ENCODE measurements at places on chromosomes 11 and 22.

DNA sequence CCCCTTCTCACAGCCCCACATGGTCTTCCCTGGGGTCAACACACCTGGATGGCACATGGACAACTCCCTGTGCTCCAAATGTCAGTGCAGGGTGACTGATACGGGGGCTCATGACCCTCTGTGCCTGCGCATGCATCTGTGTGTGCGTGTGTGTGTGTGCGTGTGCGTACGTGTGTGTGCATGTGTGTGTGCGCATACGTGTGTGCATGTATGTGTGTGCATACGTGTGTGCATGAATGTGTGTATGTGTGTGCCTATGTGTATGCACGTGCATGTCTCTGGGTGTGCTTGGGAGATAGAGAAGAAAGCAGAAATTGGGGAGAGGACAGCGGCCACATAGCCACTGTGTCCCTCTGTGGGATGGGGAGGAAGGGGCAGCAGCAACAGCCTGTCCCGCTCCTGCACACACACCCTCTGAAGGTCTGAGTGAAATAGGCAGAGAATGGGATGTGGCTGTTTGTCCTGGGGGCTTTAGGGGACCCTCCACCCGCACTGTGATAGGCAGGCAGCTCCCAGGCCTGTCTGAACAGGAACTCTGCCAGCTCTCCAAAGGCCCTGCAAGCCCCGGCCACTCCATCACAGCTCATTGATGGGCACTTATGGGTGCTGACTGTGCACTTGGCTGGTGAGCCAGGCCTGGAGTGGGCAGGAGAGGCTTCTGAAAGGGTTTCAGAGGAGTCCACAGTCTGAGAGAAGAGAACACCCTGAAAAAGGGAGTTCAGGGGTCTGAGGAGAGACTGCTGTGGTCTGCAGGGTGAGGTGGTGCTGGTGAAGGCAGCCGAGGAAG, 28.7 kb upstream of the PICK1 start:
- no peak for DNase-seq

GRCh38 chr11:45053736-45054446, 92.5 kb upstream of the PRDM11 start:
- DNase-seq, result no peak

GRCh38 chr11:35275786-35276170, 136.8 kb downstream of the CD44 start:
- DNase-seq, result no peak

- DNase-seq, result no peak
These were observed 117.5 kb upstream of the RRM1 start for GRCh38 chr11:3977078-3977477.

GRCh38 chr22:37753746-37754145, 54.0 kb upstream of the GCAT start:
- DNase-seq, result no peak

DNA sequence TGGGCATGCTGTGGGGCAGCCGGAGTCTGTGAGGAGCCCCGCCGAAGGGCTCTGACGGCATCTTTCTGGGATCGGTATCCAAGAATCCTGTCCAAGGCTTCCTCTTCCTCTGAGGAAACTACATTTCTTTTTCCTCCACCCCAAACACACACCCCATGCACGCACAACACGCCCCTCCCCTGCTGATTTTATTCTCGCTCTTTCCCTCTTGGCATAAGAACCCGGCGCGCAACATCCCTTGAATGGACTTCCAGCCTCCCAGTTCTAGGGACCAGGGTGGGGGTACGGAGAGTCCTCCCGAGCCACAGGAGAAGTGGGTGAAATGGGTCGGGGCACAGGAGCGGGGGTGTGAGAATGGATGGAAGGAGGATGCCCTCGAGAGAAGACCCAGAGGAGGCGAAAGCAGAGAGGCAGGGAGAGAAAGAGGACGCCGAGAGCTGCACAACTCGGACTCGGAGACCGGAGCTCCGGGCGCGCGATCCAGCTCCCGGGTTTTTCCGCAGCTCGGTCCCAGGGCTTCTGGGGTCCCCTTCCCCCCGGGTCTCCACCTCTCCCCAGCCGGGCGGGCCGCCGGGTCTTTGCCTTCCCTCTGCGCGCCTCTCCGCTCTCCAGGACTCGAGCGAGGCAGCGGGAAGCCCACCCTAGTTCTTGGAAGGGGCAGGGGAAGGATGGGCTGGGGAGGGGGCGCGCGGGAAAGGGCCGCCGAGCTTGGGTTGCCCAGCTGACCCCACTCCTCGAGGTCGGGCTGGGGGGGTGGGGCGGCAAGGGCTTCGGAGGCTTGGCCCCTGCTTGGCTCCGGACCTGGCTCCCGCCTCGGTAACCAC, 1.5 kb upstream of the LARGE1 start:
- peak; percentile 46 for DNase-seq

DNA sequence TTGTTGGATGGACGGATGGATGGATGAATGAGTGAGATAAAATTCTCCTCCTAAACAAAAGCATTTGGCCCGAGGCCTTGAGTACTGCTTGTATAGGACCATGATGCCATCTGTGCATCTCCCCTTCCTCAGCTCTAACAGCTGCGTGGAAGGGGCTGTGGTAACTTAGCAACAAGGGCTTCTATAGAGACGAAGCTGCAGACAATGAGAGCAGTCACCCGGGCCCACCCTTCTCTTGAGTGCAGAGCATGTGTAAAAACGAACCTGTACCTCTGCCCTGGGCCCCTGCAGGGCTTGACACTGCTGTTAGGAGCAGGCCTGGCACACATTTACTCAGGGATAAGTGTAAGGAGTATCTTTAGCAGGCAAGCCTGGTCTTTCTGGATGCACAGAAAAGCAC, 391.5 kb downstream of the CADM1 start:
- no peak for DNase-seq

GRCh38 chr11:20064961-20065405, 95.3 kb downstream of the DBX1 start:
- no peak for DNase-seq

GRCh38 chr11:70766901-70767300, 368.6 kb downstream of the CTTN start:
- no peak for DNase-seq

DNA sequence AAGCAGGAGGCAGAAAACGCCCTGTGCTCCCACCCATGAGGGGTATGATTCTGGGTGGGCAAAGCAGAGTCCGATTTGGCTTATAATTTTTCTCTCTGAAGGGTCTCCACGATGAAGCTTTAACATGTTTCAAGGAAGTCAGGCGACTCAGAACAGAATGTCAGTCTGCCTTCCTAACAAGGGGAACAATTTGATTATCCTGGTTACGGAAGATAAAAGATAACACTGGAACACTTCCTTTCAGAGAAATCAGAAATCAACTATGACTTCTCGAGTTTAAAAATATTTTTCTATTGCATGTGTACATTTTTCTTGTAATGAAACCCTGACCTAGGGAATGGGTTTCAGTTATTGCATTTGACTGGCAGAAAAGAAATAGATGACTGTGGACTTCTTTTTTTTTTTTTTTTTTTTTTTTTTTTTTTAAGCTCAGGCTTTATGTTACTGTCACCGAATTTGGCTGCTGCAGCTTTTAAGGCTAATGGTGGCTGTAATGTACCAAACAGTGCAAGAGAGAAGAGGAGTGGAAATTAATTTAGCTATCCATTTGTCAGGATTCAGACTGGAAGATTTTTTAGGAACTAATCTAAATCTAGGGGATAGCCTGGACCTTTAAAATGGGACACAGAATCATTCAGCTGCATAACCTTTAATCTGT, 297.7 kb downstream of the CADM1 start:
- no peak for DNase-seq

- no peak for DNase-seq
These were observed 31.2 kb downstream of the ALG9 start for GRCh38 chr11:111840143-111840542.

DNA sequence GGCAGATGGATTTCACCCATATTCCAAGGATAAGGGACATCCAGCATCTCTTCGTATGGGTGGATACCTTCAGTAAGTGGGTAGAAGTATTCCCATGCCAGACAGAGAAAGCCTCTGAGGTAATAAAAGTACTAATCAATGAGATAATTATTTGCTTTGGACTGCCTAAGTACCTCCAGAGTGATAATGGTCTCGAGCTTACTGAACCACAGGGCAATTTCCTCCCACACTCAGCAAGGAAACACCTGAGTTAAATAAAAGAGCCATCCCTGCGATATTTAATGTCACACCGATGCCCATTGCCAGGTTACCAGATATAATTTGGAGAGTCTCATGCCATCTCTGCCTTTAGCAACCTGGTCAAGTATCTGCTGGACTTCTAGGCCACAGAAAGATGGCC, 70.6 kb upstream of the MPEG1 start:
- DNase-seq, result no peak

GRCh38 chr11:45405916-45406670, 120.0 kb upstream of the SYT13 start:
- no peak for DNase-seq

GRCh38 chr11:119300198-119300964, 16.5 kb downstream of the MCAM start:
- no peak for DNase-seq

- peak; percentile 28 for DNase-seq
These were observed 199.7 kb downstream of the FAT3 start for GRCh38 chr11:92424281-92424680.

GRCh38 chr11:57873196-57873911, 111.8 kb downstream of the CTNND1 start:
- no peak for DNase-seq

DNA sequence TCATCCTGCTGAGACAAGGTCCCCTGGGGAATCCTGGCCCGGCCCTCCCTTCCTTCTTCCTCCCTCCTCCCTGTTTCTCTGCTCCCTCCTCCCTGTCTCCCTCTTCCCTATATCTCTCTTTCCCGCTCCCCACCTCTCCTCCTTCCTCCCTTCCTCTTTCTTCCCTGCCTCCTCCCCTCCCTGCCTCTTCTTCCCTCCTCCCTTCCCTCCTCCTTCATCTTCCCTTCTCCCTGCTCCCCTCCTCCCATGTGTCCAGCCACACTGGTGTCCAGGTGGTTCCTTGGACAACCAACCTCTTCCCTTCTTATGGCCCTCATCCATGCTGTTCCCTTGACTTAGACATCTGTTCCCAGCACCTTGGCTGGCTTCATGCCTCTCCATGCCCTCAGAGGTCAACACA, 258.1 kb downstream of the MN1 start:
- DNase-seq, result no peak

DNA sequence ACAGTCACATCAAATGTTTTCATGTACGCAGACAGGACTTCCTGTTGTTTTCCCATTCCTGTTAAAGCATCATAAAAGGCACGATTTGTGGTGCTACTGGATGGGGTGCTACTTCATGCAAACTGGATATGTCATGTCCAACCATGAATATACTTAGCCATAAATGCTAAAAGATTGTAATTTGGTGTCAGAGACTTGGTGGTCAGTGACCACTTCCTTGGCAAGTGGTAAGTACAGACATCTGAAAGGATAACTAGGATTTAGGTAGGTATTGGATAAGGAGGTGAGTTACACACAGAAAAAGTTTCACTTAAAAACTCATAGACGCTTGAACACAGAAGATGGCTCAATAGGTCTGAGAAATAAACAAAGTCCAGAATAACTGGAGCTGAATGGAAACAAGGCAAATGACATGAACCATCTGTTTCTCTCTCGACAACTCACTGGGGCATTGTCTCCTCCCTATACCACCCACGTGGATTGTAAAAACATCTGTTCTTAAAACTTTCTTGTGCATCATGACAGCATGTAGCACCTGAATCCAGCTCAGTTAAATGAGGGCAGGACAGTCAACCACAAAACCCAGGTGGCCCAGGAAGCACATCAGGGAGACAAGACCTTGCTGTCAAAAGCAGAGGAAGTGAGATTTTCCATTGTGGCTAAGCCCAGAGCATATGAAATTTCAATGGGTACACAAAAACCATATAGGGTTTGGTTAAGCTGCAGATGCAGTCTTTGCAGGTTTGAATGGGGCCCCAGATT, 22.1 kb upstream of the IGLL5 start:
- no peak for DNase-seq

- no peak for DNase-seq
These were observed 52.2 kb downstream of the TIMP3 start for GRCh38 chr22:32853662-32854061.

- no peak for DNase-seq
These were observed 7.4 kb downstream of the BATF2 start for GRCh38 chr11:64989416-64989815.

- DNase-seq, result no peak
These were observed 30.0 kb upstream of the ARHGAP32 start for GRCh38 chr11:129222158-129222557.

GRCh38 chr22:42990131-42990838, 24.7 kb downstream of the PACSIN2 start:
- DNase-seq, result peak; percentile 59

GRCh38 chr11:13952221-13952620, 10.3 kb upstream of the SPON1 start:
- no peak for DNase-seq

- peak; percentile 7 for DNase-seq
These were observed 66.8 kb downstream of the THAP12 start for GRCh38 chr11:76313913-76314740.

DNA sequence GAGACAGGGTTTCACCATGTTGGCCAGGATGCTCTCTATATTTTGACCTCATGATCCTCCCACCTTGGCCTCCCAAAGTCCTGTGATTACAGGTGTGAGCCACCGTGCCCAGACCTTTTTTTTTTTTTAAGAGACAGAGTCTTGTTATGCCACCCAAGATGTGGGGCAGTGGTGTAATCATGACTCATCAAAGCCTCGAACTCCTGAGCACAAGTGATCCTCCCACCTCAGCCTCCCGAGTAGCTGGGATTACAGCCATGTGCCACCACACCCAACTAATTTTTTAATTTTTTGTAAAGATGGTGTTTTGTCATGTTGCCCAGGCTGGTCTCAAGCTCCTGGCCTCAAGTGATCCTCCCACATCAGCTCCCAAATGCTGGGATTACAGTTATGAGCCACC, 37.9 kb downstream of the IZUMO1R start:
- DNase-seq, result no peak

GRCh38 chr11:67301951-67302516, 1.3 kb upstream of the SSH3 start:
- DNase-seq, result no peak

GRCh38 chr11:17673951-17674350, 45.4 kb upstream of the MYOD1 start:
- no peak for DNase-seq

DNA sequence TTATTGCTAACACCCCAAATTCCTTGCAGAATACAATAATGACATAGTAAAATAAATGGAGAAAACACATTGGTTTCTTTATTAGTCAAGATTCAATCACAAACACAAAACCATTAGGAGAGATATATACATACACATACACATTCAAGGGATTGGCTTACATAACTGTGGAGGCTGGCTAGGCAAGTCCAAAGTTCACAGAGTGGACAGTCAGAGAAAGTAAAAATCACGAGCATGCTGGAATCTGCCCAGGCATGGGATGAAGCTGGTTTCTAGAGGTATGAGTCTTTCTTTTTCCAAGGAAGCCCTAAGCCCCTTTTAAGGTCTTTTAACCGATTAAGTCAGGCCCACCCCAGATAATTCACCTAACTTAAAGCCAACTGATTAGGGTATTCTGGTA, 13.6 kb upstream of the OR56B1 start:
- no peak for DNase-seq

- no peak for DNase-seq
These were observed 836 bp downstream of the SLC16A8 start for GRCh38 chr22:38082986-38083710.

GRCh38 chr11:121112498-121113455, 11.7 kb downstream of the TECTA start:
- DNase-seq, result peak; percentile 45
